Activated CD4-positive, CD25-positive, alpha-beta regulatory T cell (primary cell): ENCODE measurements at places on chromosomes 2 and 18.

DNA sequence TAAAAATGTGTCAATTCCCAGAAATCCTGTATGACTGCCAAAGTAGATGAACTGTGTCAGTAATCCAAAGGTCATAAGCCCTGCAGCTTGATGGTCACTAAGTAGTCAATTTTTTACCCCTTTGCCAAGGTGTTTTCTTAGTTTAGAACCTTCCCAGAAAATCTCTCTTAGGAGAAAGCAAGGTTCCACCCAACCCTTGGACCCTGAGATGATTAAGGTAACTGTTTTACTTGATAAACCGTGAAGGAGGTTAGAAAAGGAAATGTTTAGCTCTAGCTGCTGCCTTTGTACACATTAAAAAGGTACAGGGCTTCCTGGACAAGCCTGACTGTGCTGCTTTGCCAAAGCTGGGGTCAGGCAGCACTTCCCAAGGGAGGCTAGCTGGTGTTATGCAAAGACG lies 24.4 kb upstream of the LRP2 start:
- no peak for DNase-seq

DNA sequence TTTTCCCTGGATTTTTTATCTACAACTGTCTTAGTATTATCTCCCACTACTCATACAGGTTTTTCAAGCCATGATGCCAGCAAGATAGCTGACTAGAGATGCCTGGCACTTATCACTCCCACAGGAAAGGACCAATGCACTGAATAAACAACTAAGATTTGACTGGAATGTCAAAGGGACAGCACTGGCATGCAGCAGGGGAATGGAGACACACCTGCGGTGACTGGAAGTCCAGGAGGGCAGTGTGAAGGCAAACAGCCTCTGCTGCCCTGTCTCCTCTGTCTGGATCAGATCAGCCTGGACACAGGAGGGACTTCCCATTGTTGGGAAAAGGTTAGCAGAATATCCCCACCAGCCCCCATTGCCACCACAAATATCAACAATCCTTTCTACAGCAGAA lies 85.1 kb downstream of the TMEM237 start:
- DNase-seq = no peak

DNA sequence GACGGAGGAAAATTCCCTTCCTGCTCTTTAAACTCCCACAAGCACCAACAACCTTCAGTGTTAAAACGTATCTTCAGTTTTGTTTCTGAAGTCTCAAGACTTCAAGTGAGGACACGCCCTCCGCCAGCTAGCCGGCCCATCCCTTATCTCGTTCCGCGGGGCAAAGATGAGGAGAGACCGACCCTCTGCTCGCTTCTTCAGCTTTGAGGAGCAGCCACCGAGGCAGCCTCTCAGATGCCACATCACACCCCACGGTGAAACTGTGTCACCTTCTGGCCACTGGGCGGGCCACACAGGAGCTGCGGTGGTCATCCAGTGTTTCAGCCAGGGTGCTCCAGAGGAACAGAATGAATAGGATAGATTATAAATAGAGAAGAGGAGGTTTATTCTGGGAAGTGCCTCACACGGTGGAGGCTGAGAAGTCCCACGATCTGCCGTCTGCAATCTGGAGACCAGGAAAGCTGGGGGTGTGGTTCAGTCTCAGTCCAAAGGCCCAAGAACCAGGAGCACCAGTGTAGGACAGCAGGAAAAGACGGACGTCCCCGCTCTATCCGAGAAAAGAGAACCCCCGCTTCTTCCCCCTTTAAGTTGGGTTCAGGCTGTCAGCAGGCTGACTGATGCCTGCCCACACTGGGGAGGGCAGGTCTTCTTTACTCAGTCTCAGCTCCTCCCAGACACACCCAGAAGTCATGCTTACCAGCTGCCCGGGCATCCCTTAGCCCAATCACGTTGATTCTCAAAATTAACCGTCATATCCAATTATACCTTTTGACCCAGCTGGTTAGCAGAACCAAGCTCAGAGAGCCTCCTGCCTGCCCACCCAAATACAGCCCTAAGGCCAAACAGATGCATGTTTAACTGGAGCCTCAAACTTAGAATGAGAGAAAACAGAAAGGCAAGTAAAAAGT lies 399.7 kb upstream of the ID2 start:
- no peak for DNase-seq

DNA sequence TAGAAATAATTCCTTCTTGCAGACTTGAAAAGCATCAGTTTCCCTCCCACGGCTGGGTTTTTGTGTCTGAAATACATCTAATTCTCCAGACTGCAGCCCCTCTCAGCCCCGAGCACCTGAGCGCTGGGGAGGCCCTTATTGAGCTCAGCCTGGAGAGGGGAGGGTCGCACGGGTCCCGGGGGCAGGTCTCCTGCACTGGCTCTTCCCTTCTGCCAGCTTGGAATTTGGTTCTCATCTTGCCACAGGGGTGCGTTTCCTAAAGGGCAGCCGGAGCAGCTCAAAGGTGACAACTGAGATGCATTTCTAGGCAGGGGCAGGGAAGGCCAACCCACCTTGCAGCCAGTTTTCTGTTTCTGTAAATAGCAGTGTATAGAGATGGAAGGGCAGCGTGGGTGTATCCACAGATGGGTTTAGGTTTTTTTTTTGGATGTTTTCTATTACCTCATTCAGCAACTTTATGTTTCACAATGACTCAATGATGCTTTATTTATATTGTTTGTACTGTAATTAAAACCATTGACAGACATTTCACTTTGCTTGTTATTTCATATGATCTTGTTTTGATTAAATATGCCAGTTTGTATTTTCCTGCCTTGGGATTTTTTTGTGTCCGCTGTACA lies 37.0 kb downstream of the GBX2 start:
- no peak for DNase-seq

DNA sequence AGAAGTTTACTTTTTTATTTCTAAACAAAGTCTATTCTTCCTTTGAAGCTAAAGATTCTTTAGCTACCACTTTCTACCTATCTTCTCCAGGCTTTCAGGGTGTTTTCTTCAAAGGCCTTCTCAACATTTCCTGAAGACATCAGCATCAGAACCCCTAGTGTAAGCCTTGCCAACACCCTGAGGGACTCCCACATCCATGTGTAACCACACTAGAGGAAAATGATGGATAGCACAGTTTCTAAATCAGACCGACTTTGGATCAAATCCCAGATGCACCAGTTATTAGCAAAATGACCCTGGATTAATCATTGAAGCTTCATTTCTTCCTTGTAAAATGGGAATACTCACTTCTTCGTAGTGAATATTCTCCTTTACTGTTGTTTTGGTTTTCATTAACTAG lies 4.7 kb upstream of the TTN start:
- DNase-seq = no peak

GRCh38 chr2:166439078-166439477 lies 55.0 kb downstream of the SCN7A start:
- DNase-seq = no peak

DNA sequence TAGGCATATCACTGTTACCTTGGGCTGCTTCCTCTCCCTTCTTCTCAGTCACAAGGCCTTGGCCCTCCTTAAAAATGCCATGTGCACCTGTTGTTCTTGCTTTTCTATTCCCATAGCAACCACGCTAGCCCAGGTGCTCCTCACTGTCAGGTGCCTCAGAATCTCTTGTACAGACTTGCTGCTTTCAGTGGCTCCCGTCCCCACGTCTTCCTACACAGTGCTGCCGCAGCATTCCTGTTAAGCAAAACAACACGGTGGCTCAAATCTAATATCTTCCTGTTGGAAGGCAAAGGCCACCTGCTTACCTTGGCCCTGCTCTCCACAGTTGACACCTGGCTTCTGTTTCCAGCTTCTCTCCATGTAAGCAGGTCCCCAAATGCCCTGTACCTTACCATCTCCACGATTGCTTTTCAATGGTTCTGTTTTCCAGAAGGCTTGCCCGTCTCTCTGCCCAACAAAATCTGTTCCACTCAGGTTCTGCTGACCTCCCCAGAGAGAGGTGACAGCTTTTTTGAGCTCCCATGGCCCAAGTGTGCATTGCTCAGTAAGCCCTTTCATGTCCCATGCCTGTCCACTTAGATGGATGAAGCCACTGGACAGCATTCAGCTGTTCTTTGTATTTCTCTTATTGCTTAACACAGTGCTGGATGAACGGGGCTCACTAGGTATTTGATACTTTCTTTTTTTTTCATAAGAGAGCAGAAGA lies 240.4 kb downstream of the PRKCE start:
- DNase-seq = no peak

DNA sequence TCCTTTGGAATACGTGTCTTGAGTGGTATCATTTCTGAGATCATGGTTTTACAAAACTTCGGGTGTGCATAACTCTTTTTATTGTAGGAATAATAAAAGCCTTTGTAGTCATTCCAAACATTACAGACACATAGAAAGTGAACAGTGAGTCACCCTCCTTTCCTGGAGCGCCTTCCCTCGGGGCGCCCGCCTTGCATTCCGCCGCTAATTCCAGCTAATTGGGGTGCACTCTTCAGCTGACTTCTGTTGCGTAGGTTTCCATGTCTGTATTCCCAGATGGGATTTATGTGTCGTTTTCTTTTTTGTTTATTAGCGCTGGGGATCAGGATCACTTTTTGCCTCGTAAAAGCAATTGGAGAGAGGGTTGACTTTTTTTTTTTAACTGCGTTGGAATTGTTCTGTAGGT lies 18.7 kb downstream of the SH3BP4 start:
- DNase-seq = no peak

DNA sequence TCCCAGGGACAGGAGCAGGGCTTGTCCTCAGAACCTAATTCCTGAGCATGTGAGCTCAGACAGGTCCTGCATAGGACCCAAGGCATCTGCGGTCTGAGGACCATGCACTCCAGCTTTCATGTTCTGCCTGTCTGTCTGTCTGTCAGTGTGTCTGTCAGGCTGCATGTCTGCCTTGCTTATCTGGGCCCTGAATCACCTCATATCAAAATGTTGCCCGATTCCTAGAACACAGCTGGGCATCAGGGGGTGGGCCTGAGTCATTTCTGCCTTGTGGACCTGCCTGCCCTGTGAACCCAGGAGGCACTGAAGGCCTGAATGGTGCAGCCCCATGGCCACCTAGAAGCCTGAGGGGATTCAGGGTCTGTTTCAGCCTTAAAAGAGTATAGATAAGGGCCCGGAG lies 22.1 kb downstream of the INHBB start:
- DNase-seq = no peak

DNA sequence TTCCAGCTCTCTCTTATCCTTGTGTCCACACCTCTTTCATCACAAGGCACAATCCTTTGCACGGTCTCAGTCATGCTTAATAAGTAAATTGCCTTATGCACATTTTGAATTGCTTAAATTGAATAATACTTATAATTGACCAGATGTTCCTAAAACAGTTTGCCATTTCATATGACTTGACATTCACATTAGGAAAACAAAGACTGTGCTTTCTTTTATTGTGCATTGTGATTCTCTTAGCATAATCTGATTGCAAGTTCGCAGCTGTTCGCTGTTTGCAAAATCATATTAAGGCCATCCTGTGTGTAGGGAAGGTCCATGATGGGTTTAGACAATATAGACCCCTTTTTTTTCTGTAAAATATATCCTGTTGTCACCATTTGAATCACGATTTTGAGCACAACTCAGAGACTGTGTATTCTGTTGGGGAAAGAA lies 75.6 kb downstream of the RNF144A start:
- DNase-seq = no peak

DNA sequence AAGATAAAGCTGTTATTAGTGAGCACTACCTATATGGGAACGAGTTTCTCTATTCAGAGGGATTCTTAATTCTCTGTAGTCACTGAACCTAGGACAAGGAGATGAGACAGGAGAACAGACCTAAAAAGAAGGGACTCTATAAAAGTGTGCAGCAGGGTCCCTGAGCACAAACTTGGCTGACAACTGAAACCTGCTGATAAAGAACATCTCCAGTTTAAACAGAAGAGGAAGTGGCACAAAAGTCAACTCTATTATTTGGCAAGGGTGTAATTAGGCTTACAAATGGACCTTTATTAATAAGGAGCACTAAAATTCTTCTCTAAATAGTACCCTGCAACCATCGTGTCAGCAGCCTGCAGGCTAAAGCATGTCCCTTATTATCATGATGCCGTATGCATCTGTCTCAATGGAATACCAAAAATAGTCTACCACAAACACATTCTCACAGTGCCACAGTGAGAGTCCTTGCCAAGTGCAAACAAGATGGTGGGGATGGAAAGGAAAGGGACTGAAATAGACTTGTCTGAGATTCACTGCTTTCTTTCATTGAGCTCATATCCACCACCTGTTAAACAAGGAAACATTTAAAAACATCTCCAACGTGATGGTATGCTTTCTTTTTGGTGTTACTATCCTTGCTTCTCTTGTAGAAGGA lies 260.2 kb downstream of the INSIG2 start:
- no peak for DNase-seq

GRCh38 chr2:188713961-188714360 lies 260.2 kb upstream of the COL3A1 start:
- no peak for DNase-seq

GRCh38 chr2:74464406-74464805 lies 776 bp downstream of the MOGS start:
- DNase-seq = no peak

DNA sequence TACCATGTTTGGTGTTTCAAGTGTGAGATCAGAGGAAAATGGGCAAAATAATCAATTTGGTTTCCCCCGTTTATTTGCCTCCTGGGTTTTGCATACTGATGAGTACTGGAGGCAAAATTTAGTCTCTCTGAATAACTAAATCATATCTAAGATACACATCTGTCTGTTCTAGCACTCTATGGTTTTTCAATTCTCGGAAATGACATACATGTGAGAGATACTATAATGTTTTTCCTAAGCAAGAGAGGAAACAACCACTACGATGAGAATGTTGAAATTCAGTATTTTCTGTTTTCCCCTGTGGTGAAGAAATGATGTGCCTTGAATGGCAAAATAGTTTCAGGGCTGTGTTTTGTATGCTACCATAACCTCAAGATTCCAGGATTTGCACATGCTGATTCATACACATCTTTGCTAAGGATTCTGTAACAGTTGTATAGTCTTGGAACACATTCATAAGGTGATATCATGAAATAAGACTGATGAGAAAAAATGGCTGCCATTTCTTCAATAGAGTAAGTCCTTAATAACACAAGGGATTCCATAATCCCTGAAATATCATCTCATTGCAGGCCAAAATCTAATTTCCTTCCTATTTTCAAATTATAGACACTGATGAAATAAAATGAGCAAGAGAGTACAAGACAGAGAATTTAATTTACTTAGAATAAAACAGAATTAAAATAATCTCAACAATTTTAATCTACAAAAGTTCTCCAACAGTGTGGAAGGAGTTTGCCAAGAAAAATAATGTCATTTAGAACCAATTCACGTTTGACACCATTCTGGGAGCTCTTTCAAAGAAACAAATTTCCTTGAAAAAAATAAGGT lies 316.6 kb downstream of the FIGN start:
- DNase-seq = no peak
